ENCODE measurements at places on chromosomes 4 and X.

DNA sequence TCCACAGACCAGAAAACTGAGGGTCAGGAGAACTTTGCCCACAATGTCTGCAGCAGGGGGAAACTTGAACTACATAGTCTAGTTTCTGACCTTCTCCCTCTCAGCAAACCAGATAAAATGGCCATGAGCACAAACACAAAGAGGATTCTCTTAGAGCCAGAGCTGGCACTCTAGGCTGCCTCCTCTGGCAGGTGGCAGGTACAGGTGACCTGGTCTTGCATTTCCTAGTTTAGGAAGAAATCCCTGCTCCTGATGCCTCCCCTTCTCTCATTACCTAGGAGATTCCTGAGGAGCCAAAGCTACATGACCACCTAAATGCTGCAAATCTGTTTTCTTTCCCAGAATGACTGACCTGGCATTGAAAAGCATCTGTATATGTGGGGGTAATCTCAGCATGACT, 45.1 kb downstream of the ARHGEF9 start:
- no peak for DNase-seq

GRCh38 chr4:40363945-40364344, 28.8 kb downstream of the CHRNA9 start:
- no peak for DNase-seq

DNA sequence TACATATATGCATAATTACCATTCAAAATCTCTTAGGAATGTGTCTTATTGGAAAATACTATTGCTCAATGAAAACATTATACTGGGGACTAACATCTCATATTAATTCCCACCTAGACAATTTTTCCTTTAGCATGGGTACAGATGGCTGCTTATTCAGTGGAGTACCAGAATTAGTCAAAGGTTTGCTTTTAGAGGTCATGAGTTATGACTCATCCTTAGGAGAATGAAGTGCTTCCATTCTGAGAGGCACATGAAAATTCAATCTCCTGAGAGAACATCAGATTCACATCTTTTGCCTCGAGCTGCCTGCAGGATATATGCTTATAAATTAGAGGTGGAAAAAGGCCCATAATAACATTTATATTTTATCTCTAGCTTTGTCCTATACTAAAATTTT, 378.0 kb upstream of the DMD start:
- no peak for DNase-seq

DNA sequence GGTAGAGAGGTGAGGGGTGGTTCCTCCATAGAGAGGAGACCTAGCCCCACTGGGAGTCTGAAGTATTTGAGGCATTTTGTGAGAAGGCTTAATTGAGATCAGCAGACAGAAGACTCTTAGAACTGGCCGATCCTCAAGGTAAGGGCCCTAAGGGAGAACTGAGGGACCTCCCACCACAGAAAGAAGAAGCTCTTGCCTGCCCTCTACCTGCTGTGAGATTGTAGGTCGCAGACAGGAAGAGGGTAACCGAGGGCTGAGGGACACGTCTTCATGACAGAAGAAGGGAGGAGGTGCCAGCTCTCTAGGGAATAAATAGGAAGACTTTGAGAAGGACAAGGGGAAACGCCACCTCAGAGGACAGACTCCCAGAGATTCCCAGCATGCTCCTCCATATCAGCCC, 24.1 kb upstream of the MAGEC1 start:
- no peak for DNase-seq

DNA sequence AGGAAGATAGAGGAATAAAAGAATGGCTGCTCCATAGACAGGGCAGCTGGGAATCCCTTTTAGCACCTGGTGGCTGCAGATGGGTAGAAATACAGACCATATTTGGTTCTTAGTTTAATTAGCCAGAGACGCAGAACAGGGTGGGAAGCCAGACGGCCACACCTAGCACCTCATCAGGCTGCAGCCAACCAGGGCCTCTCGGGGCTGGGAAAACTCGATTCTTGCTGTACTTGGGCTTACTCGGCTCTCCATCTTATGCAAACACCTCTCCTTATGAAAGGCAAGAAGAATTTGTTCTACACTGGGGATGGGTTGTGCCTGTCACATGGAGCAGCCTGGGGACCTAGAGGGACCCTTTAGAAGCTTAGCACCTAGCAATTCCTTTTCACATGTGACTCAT, 19.7 kb downstream of the IRAK1 start:
- DNase-seq = no peak

DNA sequence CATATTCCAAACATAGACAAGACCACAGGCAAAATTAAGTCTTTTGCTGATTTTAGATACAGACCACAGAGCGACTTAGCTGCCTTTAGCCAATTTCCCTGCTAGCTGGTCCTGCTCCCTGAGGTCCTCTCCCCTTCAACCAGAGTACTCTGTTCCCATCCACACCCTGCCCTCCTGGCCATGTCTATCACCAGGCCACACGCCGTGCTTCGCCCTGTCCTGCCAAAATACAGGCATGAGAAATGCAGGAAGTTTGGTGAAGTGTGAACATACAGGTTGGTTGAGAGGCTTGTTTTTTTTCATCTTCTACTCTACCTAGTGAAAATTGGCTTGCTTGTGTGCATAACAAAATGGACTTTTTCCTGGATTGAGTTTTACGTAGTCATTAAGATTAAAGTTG, 226.2 kb upstream of the TENM3 start:
- DNase-seq = no peak

Data from activated CD8-positive, alpha-beta memory T cell treated with anti-CD3 and anti-CD28 coated beads for 24 hours (primary cell).